ENCODE measurements at places on chromosomes 5 and 9. TPM values are rescaled to one million over a fixed set of nuclear protein-coding genes. Genes with fewer than 3 reads are reported as not detected.

The OCLN gene
- total RNA-seq = 2.1 TPM

The QRFP gene
- total RNA-seq = not detected

- DNase-seq = peak; percentile 4
These were observed 55.3 kb downstream of the SPEF2 start for GRCh38 chr5:35672995-35673394.

GRCh38 chr9:121312169-121312568 is 44.2 kb downstream of the GSN start:
- DNase-seq = no peak

The DDX4 gene
- not detected for total RNA-seq

The ALAD gene
- 101 TPM for total RNA-seq

GRCh38 chr9:82761027-82761426 is 301.9 kb downstream of the RASEF start:
- DNase-seq = no peak

GRCh38 chr5:122517091-122517490 is 205.1 kb downstream of the SNCAIP start:
- no peak for DNase-seq

The GDA gene
- total RNA-seq = 0.28 TPM

The MEIKIN gene
- not detected for total RNA-seq

- DNase-seq = no peak
These were observed 94.4 kb downstream of the ANKH start for GRCh38 chr5:14777187-14777586.

- no peak for DNase-seq
These were observed 26.9 kb downstream of the ROR2 start for GRCh38 chr9:91923145-91923544.

The MYOT gene
- 12.9 TPM for total RNA-seq

The LIX1 gene
- total RNA-seq = not detected

DNA sequence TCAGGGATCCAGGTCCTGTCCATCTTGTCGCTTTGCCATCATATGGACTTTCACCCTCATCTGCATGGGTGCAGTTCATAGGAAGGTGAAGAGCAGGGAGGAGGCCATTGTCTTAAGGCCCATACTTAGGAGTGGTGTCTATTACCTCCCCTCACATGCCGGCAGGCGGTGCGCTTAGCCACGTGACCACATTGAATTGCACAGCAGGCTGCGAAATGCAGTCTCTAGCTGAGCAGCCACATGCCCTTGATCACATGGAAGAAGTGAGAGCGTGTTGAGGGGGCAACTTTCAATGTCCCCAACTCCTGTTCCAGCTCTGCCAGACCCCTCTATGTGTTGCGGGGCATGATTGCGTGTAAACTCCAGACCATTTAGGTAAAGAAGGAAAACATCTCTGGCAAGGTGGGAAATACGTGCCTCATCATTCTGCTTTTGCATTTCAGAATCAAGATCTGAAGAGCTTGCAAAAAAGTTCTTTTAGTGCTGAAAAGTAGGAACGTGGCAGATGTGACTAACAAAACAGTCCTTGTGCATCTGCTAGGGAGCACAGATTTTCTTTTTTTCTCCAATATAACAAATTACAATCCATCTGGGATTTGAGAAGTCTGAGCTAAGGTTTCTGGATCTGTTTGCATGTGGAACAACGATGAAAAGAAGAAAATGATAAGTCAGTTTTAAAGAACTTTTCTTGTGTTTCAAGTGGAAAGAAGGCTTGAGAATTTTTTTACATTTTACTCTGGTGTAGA is 34.4 kb downstream of the ROPN1L start:
- DNase-seq = no peak

The RLN1 gene
- total RNA-seq = 0.38 TPM

GRCh38 chr9:114248299-114248707 is 74.6 kb upstream of the ORM1 start:
- no peak for DNase-seq

- DNase-seq = no peak
These were observed 606.2 kb downstream of the TLE4 start for GRCh38 chr9:80177949-80178480.

GRCh38 chr5:147712019-147712418 is 70.5 kb downstream of the JAKMIP2 start:
- no peak for DNase-seq

DNA sequence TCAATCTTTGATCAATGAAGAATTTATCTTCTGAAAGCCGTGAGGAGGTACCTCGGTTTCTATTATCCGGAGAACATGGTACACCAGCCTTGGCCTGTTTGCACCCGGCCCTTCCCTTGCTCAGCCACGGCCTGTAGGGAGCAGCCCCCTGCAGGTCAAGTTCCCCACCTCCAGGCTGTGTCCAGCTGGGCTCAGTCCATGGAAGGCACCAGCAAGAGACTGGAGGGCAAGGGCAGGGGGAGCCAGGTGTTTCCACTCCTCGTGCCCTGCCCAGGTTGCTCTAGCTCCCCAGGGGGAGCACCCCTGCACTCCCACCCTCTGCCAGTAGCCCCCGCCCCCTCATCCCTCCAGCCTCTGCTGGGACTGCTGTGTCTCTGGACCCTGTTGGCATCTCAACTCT is 87.3 kb upstream of the ADAMTS2 start:
- no peak for DNase-seq

DNA sequence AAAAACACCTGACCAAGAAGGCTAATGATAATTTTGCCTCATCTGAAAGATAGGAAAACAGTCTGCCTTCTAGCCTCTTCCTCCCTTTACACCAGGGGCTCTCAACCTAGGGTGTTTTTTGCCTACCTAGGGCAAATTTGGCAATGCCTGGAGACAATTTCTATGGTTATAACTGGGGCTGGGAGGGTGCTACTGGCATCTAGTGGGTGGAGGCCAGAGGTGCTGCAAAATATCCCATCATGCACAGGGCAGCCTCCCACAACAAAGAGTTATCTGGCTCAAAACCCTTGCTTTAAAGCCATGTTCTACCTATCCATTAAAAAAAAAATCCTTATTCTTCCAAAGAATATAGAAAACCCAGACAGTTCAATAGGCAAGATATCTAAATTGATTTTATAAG is 45.0 kb upstream of the NR3C1 start:
- no peak for DNase-seq

- DNase-seq = no peak
These were observed 1.0 kb downstream of the PRDM6 start for GRCh38 chr5:123089914-123090660.

DNA sequence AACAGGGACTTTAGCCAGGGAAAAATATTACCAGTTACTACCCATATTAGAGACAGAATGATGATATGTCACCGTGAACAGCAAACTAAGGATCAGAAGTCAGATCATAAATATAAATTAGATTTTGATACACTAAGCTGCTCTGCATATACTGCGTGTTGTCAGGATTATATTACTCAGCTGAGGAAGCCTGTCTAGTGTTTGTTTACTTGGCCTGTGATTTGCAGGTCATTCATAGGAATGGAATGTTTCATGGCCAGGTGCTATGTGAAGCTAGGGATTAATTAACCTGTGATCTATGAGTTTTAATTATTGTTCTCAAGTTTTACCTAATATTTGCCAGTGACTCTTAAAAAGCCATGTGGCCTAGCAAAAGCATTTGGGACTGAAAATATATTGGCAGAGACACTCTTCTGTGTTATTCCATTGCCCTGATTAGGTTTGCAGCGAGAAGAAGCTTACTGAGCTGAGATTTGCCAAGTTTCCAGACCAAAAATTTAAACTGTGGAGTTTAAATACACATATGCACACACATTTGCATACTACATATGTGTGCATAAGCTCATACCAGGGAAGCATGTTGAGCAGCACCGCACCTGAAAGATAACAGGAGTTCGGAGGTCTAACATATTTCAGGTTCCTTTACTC is 496.3 kb upstream of the GRIA1 start:
- DNase-seq = no peak

The GNA14 gene
- 1.9 TPM for total RNA-seq

DNA sequence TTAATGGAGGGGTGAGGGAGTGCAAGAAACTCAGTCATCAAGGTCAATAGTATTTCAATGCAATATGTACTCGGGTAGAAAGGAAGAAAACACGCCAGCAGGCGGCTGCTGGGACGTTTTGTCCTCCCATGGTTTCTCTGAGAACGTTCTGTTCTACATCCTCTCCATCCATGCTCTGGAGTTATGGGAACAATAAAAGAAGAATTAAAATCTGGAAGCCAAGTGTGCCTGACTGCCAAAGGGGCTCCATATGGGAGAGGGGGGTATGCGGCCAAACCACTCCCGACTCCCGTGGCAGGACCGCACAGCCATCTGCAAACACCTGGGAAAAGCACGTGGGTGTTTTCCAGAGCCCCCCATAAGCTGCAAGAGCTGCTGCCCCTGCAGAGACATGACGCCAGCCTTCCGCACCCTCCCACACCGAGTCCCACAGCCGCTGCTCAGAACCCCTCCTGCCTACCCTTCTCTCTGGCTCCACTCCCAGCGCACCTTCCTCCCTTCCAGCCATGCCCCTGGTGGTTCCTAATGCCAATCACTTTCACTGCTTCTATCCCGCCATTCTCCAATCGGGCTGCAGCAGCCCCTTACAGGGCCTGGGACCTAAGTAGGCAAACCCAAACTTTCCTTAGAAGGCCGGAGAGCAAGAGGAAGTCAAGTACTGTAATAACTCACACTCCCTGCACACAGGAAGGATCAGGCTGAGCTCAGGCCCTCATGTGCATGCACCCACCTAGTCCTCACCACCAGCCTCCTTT is 241.6 kb downstream of the SYK start:
- no peak for DNase-seq

GRCh38 chr5:125138266-125138665 is 391.8 kb upstream of the ZNF608 start:
- no peak for DNase-seq

GRCh38 chr5:140977003-140977402 is 10.7 kb downstream of the PCDHAC2 start:
- no peak for DNase-seq

The FAM221B gene
- not detected for total RNA-seq

GRCh38 chr5:124054564-124054963 is 542.6 kb downstream of the CSNK1G3 start:
- DNase-seq = no peak

The AJM1 gene
- total RNA-seq = 5.3 TPM

DNA sequence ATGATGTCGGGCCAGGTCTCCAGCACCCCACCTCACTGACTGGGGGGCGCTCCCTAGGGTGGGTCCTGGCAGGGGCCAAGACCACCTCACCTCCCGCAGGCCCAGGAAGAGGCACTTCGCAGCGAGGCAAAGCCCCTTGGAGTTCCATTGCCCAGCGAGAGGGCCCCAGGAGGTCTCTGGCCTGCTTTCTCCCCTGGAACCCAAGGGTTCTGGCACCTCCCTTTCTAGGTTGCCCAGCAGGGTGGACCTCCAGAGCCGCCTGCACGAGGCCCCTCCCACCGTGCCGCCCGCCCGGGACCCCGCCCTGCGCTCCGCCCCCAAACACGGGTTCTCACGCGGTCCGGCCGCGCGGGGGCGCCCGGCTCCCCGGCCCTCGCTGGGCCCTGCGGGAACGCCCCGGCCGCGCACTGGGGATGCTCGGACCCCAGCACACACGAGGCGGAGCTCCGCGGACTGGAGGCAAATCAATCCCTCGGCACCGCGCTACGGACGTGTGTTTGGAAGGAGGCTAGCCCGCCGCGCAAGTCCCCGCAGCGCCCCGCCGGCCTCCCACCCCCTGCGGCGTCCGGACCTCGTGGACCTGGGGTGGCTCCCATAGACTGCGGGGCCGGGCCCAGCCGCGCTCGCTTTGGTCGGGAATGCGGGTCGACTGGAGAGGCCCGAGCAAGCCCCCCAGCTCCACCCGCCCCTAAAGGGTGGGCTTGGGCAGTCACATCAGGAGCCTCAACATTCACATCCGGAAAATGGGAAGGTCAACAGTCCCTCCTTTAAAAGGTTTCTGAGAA is 99.5 kb upstream of the LMX1B start:
- DNase-seq = peak; percentile 82

The AQP7 gene
- total RNA-seq = 104 TPM

The PRR7 gene
- 1.8 TPM for total RNA-seq

- no peak for DNase-seq
These were observed 103.1 kb downstream of the MTREX start for GRCh38 chr5:55410845-55411244.

The ITGA2 gene
- 1.7 TPM for total RNA-seq

The OTULINL gene
- total RNA-seq = 2.6 TPM

- DNase-seq = no peak
These were observed 16.0 kb downstream of the CXXC5 start for GRCh38 chr5:139664086-139664693.

- DNase-seq = no peak
These were observed 22.5 kb upstream of the ADAMTSL1 start for GRCh38 chr9:18451406-18451805.

DNA sequence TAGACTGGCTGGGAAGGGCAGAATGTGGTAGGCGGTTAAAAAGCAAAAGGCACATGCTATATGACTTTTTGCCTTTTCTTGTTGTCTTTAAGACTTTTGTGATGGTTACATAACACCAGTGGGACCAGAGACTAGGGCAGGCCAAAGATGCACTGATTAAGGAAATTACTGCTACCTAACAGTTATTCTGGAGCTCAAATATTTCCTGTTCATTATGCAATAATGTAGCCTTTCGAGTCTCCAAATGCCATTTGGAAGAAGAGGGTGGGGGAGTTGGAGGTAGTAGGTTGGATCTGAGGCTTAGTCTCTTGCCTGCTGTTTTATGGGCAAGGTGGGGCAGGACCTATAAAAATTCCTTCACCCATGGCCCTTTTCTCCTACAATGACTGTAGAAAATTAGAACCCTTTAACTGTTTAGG is 51.7 kb downstream of the SH3GL2 start:
- no peak for DNase-seq

DNA sequence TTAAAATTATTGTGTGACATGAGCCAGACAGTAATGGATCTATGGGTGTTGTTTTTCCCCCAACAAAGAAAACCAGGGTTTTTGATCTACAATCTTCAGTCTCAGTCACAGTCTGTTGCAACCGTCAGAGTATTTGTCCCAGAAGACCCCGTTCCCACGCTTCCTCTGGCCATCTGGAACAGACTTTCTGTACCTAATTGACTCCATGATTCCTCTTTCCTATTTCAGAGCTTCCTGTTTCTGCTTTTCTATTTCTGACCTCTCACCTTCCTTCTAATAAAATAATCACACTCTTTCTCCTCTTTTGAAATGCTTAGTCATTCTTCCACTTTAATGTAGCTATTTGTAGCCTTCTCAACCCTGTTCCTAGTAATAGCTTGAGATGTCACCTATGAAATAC is 1044.8 kb downstream of the DTWD2 start:
- peak; percentile 31 for DNase-seq

DNA sequence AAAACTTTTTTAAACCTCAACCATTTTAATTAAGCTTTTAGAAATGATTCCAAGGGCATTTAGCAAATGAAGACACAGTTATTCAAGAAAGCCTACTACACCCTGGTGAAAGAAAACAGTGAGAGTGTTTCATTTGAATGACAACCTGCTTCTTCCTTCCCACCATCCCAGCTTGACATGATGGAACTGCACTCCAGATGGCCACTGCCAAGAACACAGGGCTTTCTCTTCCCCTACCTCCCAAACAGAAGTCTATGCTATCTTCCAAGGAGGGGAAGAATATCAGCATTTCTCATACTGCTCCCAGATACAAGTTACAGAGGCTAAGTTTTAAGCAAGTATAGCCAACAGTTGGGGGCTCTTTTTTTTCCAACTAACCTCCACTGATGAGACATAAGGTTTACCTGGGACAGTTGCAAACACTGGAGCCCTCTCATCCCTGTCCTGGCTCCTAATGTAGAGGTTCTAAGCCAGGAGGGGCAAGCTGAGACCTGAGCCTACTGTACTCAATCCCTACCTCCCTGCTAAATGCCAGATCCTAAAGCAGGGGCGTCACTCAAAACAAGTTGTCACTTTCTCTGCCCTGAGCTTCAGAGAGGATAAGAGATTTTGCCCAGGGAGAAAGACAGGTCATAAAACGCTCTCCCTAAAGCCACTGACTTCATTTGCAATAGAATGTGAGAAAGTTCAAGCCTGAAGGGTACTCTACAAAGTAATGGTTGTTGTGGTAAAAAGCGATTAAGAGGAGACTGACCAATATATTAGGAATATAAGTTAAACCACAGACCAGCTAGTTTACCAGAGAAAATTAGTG is 88.5 kb upstream of the SLC27A6 start:
- no peak for DNase-seq
